ENCODE measurements at places on chromosomes 2 and 18.

DNA sequence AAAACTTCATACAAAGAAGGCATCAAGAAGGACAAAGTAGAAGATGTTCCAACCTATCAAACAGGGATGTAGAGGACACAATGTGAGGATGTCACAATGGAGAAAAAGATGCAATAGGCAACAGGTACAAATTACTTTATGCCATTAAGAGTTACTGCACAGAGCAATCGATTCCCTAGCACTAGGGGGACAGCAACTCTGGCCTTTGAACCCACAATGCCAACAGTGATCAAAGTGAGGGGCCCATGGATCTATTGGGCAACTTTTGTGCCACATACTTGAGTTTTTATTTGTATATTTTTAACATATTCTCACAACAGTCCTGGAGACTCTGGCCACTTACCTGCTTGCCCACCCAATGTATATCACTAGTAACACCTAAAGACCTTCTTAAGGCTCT lies 220.2 kb downstream of the HNMT start:
- no peak for DNase-seq

GRCh38 chr2:150286730-150287362 lies 200.6 kb downstream of the RND3 start:
- DNase-seq: no peak

DNA sequence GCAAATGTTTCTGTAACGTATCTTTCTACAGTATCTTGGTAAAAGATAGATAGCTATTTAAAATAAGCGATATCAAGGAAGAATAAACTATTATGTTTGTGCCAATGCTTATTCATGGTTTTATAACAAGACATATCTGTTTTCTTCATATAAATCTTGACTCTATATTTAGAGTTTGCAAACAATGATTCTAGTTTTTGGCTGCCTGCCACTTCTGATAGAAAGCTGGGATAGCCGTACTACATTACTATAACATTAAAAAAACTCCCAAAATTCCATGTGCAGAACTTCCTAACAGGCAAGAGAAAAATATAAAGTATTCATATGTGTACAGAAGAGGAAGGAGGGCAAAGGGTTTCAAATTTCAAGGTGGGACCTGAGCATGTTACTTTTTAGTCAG lies 985.0 kb downstream of the BCL11A start:
- DNase-seq: no peak

DNA sequence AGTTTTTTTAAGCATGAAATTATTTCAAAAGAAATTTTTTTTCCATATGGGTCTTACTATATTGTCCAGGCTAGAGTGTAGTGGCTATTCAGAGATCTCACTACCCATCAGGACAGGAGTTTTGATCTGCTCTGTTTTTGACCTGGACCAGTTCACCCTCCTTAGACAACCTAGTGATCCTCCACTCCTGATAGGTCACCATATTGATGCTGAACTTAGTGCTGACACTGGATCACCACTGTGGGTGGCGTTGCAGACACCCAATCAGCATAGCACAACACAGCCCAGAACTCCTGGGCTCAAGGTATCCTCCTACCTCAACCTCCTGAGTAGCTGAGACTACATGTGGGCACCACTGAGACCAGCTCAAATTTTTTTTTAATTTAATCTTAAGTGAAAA lies 8.2 kb downstream of the OLA1 start:
- no peak for DNase-seq

DNA sequence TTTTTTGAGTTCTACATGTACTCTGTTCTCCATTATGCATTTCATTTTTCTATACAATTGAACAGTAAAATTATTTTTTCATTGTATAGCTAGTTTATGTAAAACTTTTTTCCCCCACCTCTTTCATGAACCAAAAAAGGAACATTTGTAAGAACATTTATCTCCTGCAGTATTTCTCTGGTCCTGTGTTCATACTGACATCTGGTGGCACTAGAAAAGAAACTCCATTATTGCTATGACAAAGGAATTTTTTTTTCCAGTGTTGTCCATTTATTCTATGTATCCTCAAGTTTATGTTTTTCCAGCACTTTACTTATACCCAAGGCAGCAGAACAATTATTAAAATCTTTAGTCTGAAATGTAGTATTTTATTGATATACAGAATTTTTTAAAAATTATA lies 27.4 kb upstream of the CHAC2 start:
- no peak for DNase-seq

- no peak for DNase-seq
Observed at GRCh38 chr18:12309683-12310198, 1.7 kb downstream of the TUBB6 start.

DNA sequence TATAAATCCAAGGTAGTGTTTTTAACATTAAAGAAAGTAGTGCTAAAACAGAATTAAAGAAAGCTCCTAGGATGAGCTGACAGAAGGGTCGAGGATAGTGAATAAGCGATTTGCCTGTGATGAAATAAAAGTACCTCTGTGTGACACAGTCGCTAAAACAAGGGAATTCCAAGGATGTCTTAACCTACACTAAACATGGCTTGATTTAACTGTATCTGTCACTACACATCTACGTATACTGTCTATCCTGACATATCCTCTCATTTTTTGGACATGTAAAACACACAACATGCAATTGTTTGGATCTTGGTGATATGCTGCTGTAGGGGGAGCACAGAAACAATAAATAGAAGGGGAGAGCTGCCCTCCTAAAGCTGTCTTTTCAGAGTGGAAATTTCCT lies 580.8 kb upstream of the SLC8A1 start:
- no peak for DNase-seq

GRCh38 chr2:70247364-70248180 lies 856 bp downstream of the TIA1 start:
- DNase-seq: no peak

GRCh38 chr18:1483385-1483784 lies 578.7 kb downstream of the ADCYAP1 start:
- DNase-seq: no peak

DNA sequence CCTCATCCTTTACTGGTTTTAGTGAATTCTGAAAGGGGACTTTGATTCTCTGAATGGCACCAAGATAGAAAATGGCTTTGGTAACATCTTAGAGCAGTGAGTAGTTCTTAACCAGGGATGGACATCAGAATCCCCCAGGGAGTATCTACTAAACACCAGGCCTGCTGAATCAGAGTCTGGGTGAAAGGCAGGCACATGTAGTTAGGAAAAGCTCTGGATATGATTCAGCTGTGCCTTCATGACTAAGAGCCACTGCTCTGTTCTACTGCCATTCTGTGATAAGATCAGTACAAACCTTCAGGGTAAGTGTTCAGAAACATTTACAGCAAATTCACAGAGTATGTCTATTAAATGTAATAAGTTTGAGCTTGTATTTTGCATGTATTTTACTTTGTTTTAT lies 46.2 kb upstream of the B3GNT2 start:
- no peak for DNase-seq

DNA sequence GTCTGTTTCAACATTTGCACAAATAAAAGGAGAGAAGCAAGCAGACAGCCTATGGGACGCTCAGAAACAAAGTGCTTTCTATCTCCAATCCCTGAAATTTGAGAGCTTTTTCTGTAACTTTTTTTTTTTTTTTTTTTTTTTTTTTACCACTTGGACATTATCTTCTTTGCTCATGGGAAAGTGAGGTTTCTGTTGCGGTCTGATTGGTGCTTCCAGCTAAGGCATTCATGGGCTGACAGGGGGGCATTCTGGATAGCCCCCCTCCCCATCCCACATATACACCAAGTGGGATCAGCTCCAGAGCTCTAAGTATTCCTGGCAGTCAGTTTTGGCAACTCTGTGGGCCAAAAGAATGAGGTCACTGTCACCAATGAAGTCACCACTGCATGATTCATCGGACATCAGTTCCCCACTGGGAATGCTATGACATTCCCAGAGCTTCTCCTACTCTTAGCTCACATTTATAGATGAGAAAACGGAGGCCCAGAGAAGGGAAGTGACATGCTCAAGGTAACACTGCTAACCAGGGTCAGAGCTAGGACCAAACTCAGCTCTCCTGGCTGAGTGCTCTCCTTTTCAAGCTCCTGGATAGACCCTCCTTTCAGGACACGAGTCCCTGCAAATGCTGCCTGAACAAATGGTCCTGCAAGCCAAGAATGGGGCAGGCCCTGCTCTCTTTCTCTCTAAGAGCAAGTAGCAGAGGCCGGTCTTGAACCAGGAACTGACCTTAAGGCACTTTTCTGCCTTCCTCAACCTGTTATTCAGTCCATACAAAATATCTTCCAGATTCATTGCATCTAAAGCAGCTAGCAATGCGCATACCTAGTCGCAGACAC lies 61.3 kb downstream of the TMEM247 start:
- no peak for DNase-seq

- no peak for DNase-seq
Observed at GRCh38 chr18:25780105-25780504, 310.3 kb downstream of the SS18 start.

GRCh38 chr2:175684466-175684865 lies 317.6 kb downstream of the LNPK start:
- DNase-seq: no peak

DNA sequence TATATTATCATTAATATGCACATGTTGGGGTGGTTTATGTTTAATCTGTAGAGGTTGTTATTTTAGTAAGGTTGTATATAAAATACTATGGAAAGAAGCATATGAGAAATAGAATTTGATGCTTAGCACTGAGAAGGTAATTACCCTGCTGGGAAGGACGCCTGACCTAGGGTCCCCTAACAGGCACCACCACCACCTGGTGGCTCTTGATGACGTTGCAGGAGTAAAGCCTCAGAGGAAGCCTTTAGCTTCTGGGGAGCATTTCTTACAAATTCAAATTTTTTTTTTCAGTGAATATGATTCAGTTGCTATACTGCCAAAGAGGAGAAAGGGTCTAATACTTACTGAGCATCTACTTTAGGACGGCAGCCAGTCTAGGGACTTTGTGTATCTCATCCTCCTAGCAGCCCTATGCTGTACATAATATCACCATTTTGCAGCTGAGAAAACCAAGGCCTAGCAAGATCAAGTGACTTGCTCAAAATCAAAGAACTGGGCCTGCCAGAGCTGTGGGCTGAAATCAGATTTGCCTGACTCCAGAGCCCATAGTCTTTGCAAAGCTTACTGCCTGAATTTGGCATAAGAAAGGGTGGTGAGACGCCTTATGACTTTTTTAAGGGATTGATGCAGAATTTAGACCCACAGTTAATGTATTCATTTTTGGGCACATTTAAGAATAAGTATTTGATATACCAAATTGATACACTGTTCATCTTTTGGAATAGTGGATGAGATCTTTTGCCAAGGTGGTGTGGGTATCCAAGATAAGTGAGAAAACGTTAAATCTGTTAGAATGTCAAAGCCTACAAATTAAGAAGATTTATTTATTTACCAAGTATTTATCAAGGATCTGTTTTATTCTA lies 78.8 kb upstream of the GAREM1 start:
- no peak for DNase-seq

DNA sequence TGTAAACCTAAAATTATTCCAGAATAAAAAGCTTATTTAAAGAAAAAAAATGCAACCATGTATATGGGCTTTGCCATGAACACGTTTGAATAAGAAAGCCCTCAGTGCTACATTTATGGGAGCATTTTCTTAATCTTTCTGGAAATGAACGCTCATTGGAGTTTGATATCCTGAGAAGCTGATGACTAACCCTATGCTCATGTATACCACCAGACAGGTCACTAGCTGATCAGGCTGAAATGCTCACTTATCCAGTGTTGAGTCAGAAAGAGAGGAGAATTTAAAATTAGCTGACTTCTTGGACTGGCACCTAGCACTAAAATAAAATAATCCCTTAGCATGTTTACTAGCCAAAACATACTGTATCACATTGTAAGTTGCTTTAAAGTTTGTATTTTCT lies 254.9 kb upstream of the SIX3 start:
- no peak for DNase-seq

DNA sequence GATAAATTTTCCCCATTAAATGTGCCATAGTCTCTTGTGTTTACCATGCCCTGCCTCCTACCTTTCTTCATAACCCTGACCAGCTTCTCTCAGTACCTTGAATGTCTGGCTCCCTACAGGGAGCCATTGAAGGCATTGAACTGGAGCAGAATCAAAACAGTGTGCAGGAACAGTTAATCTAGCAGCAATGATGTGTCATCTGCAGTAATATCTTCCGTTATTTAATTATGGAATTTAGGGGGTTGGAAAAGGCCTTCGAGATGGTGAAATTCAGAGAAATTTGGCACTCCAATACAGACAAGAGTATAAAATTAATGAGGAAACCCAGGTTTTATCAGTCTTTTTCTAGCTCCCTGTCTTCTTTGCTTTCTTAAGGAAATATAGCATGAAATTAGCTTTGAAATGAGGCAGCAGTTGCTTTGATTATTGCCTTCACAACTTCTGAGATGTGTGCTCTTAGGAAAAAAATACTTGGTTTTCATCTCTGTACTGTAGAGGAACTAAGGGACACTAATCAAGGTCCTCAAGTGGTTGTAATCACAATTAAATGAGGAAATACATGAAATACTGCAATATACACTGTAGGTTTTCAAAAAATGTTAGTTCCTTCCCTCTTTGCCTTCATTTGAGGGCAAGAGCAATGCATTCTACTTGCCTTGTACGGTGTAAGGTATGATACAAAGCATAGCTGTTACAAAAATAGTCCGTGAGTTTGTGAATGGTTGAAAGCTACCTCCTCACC lies 369.1 kb downstream of the SETBP1 start:
- no peak for DNase-seq

DNA sequence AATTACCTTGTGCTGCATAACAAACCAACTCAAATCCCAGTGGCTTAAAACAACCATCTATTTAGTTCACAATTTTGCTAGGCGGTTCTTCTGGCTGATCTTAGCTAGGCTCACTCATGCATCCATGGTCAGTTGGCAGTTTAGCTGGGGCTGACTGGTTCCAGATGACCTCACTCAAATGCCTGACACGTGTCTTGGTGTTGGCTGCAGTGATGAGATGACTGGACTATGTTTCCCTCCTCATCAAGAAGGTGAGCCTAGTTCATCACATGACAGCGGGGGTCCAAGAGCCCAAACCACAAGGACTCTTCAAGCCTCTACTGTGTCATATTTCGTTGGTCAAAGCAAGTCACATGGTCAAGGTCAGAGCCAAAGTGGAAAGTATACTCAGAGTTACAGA lies 42.7 kb upstream of the ACTR3 start:
- DNase-seq: no peak

DNA sequence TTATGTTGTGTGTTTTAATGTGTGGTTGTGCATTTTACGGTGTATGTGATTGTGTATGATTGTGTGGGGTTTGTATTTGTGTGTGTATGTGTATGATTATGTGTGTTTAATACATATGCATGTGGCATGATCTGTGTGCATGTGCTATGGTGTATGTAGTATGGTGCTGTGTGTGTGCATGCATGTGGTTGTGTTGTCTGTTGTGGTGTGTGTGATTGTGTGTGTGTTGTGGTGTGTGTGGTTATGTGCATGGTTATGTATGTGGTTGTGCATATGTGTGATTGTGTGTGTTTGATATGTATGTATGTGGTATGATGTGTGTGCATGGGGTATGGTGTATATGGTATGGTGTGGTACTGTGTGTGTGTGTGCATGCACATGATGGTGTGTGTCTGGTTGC lies 148.1 kb upstream of the AGAP1 start:
- DNase-seq: no peak

GRCh38 chr2:177908182-177908581 lies 164.4 kb downstream of the PDE11A start:
- no peak for DNase-seq

Data from cortex of kidney (tissue), 1 donor.